ENCODE measurements at places on chromosomes 1 and 21.

DNA sequence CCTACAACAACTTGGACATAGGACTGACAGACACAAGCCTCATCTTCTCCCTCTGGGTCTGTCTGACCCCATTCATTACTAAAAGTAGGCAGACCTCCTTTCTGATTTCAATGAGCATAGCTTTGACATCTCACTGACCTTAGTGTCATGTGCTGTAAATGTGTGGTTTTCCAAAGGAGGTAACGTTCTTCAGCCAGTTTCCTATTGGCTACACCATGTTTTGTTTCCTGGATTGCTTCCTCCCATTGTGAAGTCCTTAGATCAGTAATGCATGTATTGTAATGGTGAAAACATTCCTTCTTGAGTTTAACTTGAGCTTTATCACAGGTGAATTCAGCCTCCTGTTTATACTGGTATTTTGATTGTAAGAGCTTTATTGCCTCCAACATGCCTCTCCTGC lies 20.6 kb downstream of the STXBP3 start:
- no peak for DNase-seq

- no peak for DNase-seq
These were observed 721 bp downstream of the C1orf54 start for GRCh38 chr1:150273311-150273710.

DNA sequence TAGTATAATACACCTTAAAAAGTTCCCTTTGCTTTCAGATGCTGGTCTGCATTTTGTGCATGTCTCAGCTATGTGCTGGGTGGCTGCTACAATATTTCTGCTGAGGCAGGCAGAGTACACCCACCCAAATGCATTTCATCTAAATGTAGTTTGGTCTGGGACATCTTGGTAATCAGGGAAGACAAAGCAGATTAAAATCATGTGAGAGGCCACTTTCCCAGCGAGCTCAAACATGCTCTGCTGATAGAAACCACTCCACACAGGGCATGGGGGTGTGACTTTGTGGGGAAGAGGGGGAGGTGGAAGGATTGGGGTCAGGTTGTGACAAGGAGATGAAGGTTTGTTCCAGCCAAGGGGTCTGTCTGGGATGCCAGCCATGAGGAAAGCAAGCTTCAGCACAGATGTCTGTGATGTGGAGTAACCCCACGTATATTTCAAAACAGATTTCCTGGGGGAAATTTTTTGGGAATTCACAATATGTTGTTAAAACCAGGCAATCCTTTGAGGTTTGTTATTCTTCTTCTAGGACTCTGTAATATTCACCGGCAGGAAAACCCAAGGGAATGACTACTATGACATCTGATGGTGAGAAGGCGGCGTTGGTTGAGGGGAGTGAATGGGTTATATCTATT lies 255.1 kb upstream of the FGGY start:
- no peak for DNase-seq

DNA sequence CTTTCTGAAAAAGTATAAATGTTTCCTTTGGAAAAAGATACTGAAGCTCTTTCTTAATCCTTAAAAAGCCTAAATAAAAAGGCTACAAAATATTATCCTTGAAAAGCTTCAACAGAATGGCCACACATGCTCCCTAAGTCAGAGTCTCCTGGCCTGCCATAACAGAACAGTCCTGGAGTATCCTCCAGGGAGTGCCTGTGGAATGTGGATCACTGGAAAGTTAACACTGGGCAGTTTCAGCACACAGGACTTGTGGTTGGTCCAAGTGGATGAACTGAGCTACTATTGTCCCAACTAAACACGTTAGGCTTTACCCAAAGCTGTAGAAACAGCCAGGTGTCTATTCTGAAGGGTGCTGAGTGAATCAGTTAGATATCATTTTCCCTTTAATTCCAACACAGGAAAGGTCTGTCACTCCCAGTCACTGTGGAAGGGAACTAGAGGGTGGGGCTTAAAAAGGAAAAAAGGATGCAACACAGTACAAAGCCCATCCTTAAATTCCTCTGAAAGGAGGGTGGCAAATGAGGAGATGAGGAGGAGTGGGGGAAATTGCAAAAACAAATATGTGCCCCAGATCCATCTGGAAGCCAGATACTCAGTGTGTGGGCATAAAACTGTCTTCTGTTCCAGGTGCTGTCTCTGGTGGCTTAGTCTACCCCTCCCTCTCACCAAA lies 196.3 kb upstream of the SPAG17 start:
- DNase-seq, result no peak

- no peak for DNase-seq
These were observed 56.4 kb upstream of the SAMSN1 start for GRCh38 chr21:14602382-14602958.

DNA sequence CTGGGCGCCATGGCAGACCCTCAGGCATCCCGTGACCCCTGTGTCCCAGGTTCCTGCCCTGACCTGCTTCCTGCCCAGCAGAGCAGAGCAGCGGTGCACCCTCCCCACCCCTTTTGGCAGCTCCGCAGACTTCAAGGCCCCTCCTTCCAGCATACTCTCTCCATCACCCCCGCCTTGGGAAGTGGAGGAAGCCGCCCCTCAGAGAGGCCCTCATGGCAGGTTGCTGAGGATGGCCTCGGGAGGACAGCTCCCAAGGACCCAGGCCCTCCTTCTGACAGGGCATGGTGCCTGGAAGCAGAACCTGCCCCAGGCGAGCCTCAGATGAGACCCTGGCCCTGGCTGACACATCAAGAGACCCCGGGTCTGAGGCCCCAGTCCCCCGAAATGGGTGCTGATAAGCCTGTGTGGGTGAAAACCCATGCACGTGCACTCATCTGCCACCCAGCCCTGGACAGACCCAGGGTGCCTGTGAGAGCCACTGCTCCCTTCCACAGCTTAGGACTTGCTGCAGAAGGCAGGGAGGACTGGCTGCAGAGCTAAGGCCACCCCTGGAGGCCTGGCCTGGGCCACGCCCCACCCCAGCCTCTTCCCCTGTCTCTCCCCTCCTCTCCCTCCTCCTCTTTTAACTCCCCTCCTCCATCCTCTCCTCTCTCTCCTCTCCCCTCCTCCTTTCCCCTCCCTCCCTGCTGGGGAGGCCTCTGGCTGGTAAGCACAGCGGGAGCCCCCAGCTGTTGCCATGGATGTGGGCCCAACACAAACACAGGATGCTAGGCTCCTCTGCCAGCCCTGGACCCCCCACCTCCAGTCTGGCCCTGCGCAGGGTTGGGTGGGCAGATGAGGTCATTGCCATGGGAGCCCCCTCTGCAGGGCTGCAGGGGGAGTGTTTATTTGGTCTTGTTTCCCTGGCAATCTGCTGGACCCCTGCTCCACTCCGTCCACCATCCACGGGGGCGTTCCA lies 33.7 kb downstream of the WNT9A start:
- no peak for DNase-seq

GRCh38 chr1:85602571-85602970 lies 22.0 kb downstream of the CCN1 start:
- DNase-seq, result no peak

DNA sequence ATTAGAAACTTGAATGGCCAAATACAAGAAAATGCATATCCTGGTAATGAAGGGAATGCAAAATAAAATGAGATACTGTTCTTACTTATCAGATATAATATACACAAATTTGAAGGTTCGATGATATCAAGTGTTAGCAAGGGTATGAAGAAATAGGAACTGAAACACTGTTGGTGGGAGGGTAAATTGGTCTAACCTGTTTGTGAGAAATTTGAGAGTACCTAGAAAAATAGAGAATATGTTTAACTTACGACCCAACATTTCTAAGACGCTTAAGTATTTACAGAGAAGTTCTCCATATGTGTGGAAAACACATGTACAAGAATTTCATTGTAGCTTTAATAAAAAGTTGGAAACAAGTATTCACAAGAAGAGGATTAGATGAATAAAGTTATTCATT lies 25.9 kb downstream of the ATG4C start:
- DNase-seq, result no peak

- DNase-seq, result no peak
These were observed 1.6 kb downstream of the EPS8L3 start for GRCh38 chr1:109762039-109762585.

DNA sequence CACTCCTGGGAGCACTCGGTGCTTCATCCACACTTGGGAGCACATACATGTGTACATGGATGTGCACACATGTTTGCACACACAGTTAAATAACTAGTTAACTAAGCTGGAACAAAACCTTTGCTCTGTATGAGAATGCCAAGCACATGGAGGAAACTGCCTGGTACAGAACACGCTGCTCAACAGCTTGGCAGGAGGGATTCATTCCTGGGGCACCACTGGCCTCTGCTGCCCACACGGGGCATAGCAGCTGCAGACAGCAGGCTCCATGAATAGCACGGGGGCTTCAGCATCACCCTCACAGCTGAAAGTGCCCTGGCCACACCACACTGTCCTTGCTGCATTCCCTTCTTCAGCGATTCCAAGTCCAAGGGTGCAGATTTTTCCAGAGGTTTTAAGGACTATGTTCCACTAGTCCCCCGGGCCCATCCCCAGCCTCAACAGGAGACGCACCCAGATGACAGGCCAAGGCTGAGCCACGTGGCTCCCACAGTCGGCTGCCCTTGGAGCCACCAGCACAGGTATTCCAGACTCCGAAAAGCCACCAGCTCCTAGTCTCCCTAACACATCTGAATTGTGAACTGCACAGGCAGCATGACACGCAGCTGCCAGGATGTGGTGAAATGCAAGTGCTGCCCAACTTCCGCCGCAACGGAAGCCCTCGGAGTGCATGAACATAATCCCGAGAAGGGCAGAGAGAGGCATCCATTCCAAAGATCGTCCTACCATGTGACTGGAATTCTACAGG lies 16.9 kb downstream of the NPHP4 start:
- DNase-seq, result peak; percentile 61

DNA sequence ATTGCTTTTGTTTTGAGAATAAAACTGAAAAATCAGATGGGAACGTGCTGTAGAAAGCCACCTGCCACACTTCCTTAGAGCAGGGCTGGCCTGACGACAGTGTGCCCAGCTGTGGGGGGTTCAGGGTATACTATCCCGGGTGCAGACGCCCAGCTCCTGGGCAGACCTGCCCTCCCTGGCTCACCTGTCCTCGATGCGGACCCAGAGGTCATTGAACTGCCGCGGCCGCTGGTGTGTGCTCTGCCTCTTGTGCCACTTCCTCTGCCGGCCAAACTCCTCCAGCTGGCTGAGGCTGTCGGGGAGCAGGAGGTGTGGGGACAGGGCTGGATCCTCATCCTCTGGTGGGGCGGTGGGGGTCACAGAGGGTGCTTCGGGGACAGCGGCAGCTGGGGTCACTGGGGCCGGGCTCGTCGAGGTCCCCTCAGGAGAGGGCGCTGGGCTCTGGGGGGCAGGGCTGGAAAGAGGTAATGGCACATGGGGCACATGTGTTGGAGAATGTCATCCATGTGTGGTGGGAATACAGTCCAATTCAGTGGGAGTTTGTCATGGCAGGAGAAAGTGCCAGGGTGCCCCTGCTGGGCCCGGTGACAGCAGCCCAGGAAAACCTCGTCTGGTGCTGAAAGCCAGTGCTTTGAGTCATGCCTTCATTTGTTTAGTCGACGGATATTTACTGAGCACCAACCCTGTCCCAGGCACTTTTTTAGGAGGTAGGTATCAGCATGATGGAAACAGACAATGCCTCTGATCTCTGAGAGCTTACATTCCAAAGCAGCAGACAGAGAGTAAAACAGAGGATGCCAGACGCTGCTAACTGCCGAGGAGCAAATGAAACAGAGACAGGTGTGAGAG lies 222.0 kb downstream of the TRABD2B start:
- DNase-seq, result no peak

GRCh38 chr1:184483101-184483683 lies 96.4 kb downstream of the C1orf21 start:
- no peak for DNase-seq

DNA sequence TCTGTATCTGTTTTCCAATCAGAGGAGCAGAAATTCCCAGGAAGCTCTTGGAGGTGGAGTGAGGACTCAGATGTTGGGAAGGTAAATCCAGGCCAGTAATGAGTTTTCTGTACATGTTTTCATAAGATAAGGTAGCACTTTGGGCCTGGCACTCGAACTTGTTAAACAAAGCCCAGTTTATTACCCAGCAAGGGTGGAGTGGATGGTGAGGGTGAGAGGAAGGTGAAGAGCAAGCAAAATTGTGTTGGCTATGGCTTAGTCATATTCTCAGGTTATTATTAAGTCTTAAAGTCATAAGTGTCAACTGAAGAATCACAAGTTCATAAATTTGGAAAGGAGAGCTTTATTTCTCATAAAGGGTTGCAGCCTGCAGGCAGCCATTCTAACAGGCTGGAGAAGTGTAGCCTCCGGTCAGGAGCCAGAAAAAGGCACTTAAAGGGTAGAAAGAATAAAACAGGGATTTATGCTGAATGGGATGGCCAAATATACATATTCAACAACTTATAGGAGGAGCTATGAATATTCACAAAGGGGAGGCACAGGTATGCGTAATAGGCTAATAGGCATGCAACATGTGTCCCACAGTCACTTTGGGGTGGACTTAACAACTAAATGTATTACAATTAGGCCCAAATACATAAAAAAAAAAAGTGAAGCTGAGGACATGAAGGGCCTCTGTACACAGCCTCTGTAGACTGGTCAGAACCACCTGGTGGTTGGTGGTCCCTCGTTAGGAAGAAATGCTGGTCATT lies 523.9 kb downstream of the LMO4 start:
- DNase-seq, result no peak

DNA sequence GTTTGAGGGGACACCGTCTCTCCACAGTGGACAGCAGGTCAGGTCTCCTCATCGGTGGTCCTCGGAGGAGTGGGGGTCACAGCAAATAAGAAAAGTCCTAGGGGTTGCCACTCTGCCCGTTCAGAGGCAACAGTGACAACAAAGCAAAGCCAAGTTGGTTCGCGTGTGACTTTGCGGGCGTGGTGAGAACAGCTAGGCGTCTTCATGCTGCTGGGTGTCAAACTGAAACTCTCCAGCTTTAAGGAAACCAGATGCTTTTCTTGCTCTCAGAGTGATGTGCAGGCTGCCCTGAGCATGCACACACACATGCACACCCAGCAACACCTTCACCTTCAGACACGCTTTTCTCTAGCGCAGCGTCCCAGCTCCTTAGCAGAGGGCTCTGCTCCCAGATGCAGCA lies 70.1 kb upstream of the ARHGEF16 start:
- no peak for DNase-seq

- DNase-seq, result peak; percentile 22
These were observed 569 bp downstream of the FALEC start for GRCh38 chr1:150516050-150516591.

- DNase-seq, result no peak
These were observed 8.9 kb upstream of the CTSE start for GRCh38 chr1:206032380-206033140.

All from NCI-H446 (cell line).